ENCODE measurements at places on chromosomes 7 and 10. TPM values are rescaled to one million over a fixed set of nuclear protein-coding genes. Genes with fewer than 3 reads are reported as not detected.

Gene HTR5A
- total RNA-seq: not detected

Gene SLC26A5
- not detected for total RNA-seq

Gene TSPAN12
- 0.79 TPM for total RNA-seq

Gene KCNK18
- not detected for total RNA-seq

Gene TAS2R4
- total RNA-seq: 0.13 TPM

Gene AGBL3
- 0.80 TPM for total RNA-seq

Gene FEZF1
- not detected for total RNA-seq

Gene PMPCB
- total RNA-seq: 58.9 TPM

Gene EMX2
- total RNA-seq: not detected

Gene FOXL3
- not detected for total RNA-seq

Gene STAG3
- total RNA-seq: 0.31 TPM

Gene WNT2
- total RNA-seq: not detected

Gene GRM3
- total RNA-seq: not detected

Gene LIPK
- total RNA-seq: not detected

Gene CFTR
- total RNA-seq: not detected

Gene SOSTDC1
- not detected for total RNA-seq

Gene KCNH2
- not detected for total RNA-seq

Gene NUDT13
- 2.3 TPM for total RNA-seq

Gene FUOM
- 0.71 TPM for total RNA-seq

Gene KCNIP2
- total RNA-seq: 0.60 TPM

Gene GOLGA7B
- not detected for total RNA-seq

Gene ACSL5
- 0.95 TPM for total RNA-seq

Gene ECHDC3
- total RNA-seq: 1.4 TPM

Gene TCAF1
- total RNA-seq: 62.7 TPM

Gene SCART1
- 1.2 TPM for total RNA-seq

Gene MUC12
- 1.7 TPM for total RNA-seq

Gene BAZ1B
- total RNA-seq: 66.5 TPM
